ENCODE measurements at places on chromosomes 2 and 18.

- DNase-seq: no peak
These were observed 2019.4 kb upstream of the PIK3C3 start for GRCh38 chr18:39935598-39935997.

DNA sequence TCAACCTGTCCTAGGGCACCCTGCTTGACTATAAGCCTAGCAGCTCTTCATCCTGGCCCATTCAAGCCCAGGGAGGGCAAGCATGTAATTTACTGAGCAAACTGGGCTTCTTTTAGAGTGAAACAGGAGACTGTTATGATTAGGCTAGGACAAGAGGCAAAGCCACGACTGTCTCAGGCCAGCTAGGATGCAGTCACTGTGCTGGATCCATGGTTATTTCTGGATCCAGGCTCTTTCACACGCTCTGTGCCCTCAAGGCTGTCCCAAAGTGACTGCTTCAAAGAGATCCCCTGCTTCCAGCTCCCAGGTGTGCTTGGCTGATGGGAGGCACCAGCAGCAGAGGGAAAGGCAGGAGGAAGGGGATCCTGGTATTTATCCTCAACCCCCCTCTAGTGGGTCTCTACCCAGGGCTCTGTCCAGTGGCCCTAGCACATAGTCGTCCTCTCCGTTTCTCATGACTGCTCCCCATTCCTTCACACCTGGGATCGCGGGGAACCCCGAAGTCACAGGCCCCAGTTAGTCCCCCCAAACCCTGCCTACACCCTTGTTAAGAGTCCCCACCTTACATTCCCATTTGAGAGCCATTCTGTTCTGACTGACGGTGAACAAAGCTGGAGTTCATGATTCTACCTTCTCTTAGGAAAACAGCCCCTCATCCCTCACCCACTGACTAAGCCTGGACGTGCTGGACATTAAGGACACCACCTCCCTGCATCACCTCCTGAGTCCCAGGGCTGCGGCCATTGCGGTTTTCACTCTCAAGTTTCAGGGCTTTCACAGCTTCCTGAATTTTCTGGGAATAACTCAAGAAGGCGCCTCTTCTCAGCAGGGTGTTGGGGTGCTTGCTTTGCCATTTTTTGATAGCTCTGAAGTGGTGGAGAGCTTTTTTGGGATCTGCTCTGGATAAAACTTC is 63.2 kb downstream of the POLR1A start:
- DNase-seq: no peak

DNA sequence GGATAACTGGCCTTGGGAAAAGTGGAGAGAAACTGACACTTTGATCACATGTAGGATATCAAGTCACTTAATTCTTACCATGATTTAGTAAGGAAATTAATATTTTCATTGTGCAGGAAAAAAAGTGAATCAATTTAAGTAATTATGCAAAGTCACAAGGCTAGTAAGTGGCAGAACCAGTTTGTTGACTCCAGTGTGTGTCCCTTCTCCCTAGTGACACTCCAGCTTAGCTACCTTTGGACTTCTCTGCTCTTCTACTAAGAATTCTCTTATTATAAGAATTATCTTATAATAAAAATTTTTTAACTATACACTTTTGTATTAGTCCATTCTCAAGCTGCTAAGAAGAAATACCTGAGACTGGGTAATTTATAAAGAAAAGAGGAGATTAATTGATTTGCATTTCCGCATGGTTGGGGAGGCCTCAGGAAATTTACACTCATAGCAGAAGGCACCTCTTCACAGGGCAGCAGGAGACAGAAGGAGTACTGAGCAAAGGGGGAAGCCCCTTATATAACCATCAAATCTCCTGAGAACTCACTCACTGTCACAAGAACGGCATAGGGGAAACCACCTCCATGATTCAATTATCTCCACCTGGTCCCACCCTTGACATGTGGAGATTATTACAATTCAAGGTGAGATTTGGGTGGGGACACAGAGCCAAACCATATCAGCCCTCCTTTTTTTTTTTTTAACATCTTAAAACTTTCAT is 13.6 kb downstream of the COL4A4 start:
- no peak for DNase-seq

DNA sequence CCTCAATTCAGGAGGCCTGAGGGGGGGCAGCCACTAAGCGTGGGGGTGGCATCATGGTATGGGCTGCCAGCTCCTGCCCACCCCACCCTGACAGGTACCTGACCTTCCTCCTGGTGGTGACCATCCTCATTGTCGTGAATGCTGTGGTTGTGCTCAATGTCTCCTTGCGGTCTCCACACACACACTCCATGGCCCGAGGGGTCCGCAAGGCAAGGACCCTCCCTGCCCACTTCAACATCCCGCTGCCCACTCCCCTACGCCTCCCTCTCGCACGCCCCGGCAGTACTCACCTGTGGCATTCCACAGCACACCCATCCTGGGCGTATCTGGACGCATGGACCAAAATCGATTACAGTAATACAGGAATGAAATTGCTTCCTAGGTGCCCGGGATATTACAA is 4.0 kb downstream of the CHRNG start:
- no peak for DNase-seq

- no peak for DNase-seq
These were observed 46.0 kb upstream of the MBP start for GRCh38 chr18:77178559-77178958.

DNA sequence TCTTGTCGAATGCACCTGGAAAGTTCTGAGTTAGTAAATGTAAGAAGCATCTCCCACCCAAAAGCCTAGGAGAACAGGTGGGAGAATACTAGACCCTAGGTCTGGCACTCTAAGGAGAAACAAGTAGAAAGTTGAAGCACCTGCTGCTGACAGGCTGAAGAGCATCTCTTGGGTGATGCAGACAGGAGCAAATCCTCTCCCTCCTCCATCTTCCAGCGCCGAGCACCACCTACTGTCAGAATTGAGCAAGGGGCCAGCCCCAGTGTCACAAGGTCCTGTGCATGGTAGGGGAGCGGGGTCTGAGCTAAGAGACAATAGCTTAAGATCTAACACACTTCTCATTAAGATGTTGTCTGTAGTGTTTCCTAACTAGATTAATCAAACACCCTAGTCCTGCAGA is 52.9 kb downstream of the HK2 start:
- DNase-seq: no peak

- DNase-seq: no peak
These were observed 3.0 kb downstream of the OSR1 start for GRCh38 chr2:19355416-19355821.

DNA sequence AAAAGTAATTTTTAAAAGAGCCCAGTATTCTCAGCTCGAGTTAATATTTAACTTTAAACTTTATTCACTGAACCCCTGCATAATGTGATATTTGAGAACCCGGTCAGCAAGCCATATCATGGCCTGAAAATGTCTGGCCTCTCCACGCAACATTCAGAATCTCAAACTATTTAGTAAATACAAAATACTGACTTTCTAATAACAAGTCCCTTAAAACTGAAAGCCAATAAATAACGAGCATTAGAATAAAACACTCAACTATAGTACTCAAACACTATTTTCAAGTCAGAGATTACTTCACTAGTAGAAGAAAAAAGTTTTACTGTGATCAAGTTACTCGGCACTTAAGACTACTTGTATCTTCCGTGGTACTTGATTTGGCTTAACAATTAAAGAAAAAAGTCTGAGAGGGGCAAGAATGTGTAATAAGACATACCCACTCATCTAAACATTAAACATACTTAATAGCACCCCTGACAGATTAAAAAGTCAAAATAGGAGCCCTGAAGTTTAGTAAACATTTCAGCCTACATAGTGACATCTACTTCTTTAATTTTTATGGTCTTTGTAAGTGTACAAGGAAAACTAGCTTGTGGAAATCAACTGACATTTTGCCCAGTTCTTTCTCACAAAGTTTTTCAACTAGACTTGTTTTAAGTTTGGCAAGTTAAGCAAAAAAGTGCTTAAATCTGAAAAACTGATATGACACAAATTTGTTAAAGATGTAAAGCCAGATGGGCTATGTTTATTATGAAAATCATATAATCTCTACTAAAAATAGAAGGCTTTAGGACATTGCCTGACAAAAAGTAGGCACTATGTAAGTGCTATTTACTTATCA is 38.2 kb downstream of the RTN4 start:
- peak; percentile 19 for DNase-seq

- no peak for DNase-seq
These were observed 173.1 kb downstream of the PTH2R start for GRCh38 chr2:208579678-208580077.

GRCh38 chr2:214542866-214543265 is 132.0 kb downstream of the VWC2L start:
- no peak for DNase-seq

DNA sequence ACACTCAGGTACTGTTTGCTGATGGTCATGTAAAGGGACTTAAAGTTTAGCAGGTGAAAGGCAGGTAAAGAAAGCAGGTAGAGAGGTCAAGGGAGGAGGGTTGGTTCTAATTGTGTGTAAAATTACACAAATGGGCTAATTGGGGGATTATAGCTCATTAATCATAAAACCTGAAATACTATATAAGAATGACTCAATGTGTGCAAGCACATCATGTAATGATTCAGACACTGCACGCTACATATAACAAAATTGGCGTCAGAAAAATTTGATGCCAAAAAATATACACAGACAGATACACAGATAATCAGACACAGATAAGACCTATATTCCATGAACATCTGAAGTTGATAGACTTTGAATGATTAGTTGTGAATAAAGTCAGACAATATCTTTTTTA is 120.7 kb upstream of the LMAN1 start:
- DNase-seq: no peak

DNA sequence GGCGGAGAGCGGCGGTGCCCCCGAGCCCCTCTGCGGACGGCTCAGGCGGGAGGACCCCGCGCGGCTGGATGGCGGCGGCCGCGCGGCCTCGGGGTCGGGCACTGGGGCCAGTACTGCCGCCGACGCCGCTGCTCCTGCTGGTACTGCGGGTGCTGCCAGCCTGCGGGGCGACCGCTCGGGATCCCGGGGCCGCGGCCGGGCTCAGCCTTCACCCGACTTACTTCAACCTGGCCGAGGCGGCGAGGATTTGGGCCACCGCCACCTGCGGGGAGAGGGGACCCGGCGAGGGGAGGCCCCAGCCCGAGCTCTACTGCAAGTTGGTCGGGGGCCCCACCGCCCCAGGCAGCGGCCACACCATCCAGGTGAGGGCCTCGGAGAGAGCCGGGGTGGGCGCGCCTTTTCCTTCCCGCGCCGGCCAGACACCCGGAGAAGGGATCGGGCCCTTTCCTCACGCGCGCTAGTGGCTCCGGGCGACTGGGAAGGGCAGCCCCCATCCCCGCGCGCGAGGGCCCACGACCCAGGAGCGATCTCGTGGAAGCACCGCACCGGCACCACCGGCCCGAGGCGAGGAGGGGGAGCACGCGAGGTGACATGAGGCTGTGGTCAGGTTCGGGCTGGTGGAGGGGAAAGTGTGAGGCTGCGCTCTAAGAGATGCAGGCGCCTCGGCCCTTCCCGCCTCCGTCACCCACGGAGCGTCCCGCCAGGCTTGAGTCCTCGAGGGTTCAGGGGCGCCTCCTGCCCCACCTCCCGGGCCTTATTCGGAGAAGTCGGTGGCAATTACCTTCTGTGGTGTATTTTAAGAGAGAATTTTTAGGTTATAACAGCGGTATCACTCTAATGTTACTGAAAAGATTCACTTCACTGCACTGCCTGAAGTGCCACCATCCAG is 607 bp downstream of the LAMA3 start:
- DNase-seq: no peak

- DNase-seq: no peak
These were observed 87.3 kb downstream of the MARCO start for GRCh38 chr2:119029297-119029696.

DNA sequence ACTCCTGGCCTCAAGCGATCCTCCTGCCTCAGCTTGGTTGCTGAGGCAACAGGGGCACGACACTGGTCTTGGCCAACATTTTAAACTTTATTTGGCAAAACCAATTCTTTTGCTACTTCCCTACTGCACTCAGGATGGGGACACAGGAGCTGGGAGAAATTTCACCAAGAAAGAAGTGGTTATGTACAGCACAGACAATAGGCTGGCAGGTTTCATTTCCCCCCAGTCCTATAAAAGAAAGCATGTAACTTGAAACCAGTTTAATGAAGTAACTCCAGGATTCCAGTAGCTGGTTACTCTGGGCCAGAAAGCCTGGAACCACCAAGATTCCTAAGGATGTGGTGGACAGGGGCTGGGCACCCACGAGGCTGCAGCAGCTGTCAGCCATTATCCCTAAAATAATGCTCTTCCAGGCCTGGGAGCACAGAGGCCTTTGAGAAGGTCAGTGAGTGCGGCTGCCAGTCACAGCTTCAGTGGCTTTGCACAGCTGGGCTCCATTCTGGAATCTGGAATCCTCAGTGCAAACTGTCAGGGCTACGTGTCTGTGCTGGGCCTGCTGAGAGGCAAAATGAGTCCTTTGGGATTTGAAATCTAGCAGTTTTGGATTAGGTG is 142.3 kb upstream of the ITGA6 start:
- no peak for DNase-seq
